ENCODE measurements at places on chromosomes 1 and 21.

DNA sequence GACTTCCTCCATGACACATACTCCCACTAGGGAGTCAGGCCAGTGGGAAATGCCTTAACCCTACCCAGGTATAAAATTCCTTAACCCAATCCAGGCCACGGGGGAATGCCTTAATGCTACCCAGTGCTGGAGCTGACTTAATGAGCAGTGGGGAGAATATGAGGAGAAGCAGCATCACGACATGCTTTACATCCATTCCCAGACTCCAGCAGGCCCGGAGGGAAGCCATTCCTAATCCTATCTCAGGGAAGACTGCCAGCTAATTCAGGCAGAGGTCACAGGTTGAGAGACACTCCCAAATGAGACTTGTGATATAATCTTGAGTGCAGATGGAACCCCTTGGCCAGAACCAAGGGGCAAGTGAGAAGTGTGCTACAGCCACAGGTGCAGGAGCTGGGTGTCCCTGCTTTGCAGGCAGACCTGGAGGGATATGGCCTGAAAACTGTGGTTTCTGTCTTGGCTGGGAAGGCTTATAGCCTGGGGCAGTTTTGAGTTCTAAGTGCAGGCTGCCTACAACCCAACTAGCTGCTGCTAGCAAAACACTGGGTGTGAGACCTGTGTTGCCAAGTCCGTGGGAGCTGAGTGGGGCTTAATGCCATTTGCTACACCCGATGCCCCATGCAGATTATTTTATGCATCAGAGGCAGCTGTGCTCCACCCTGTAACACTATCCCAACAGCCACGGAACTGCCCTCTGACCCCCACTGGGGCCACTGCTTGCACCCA is 45.1 kb upstream of the GUCA2A start:
- DNase-seq, result no peak

DNA sequence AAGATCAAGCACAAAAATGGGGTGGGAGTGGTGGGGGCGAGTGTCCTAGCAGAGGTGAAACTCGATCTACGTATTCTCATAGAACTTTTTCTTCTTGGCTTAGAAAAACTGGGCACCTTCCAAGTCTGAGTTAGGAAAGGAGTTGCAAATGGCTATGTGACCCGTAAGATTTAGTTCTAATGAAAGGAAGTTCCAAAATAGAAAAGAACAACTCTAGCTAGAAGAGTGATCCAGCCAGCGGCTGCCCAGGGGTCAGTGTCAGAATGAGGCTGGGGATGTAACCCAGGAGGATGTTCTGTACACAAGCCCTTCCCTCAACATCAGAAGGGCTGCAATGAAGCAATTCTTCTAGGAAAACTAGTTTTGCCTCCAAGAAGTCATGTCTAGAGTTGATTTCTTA is 5.2 kb downstream of the MTARC1 start:
- DNase-seq, result no peak

GRCh38 chr1:11414926-11415538 is 63.9 kb upstream of the DISP3 start:
- DNase-seq, result no peak

DNA sequence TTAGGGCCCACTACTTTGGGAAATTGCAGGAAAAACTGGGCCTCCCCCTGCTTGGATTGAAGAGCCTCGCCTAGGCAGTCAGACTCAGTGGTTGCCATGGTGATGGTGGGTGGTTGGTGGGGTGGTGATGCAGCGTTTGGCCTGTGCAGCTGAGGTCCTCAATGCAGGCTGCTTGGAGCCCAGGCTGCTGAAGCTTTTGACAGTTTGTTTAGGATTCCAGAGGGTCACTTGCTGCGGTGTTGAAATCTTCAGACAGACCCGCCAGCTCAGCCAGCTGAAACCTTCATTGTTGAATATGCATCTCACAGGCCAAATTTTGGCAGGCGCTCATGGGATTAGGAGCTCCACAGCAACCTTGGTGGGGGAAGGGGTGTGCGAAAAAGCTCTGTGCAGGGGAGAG is 67.9 kb downstream of the CACNA1E start:
- DNase-seq, result no peak

DNA sequence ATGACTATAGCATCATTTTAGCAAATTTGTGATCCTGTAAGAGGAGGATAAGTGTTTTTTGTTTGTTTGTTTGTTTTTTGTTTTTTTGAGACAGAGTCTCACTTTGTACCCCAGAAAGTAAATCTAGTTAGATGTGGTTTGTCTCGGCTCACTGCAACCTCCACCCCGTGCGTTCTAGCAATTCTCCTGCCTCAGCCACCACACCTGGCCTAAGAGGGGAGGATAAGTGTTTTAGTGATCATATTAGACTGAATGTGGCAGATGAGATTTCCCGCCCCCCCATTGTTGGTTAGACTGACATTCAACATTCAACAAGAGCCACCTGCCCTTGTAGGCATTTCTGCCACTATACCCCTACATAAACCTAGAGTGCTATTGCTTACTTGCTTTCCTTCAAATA is 98.5 kb downstream of the OSBPL9 start:
- no peak for DNase-seq

DNA sequence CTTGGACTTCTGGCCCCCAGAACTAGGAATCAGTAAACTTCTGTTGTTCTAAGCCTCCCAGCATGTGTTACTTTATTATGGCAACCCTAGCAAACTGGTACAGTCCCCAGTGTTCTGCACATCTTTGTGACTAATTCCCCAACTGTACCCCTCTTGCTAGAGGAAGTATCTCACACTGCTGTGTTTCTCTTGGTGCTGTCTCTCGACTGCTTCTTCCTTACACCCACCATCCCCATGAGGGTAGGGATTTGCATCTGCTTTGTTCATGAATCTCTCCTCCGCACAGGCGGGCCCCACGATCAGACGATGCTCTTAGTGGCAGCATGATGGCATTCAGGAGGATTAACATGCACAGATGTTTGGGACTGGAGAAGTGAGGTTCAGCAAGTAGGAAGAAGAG is 46.7 kb downstream of the CLIC6 start:
- no peak for DNase-seq

- no peak for DNase-seq
These were observed 116.7 kb upstream of the CHRM3 start for GRCh38 chr1:239269706-239270105.
